ENCODE measurements at places on chromosomes 12 and 14. TPM values are rescaled to one million over a fixed set of nuclear protein-coding genes. Genes with fewer than 3 reads are reported as not detected.

Gene INHBE
- total RNA-seq: not detected

Gene DDX23
- 78.9 TPM for total RNA-seq

Gene NID2
- 191 TPM for total RNA-seq

Gene SLC41A2
- total RNA-seq: 16.0 TPM

Gene EMP1
- 174 TPM for total RNA-seq

Gene ANKRD33
- total RNA-seq: 0.27 TPM

Gene KRT6C
- not detected for total RNA-seq

Gene TRHDE
- total RNA-seq: not detected

Gene TMEM132D
- total RNA-seq: not detected

Gene KRT77
- not detected for total RNA-seq

Gene LRRK2
- 3.6 TPM for total RNA-seq

Gene PTPRB
- total RNA-seq: 173 TPM

Gene ALX1
- 0.53 TPM for total RNA-seq

Gene RBP5
- total RNA-seq: not detected

Gene KCNC2
- total RNA-seq: not detected

Gene PLEKHA5
- total RNA-seq: 21.8 TPM

Gene SCNN1A
- 0.22 TPM for total RNA-seq

Gene HNF1A
- total RNA-seq: not detected

Gene COX8C
- total RNA-seq: not detected

Gene ITGB7
- total RNA-seq: not detected

Gene TPPP2
- not detected for total RNA-seq

Gene ACSM4
- total RNA-seq: not detected

Gene BRMS1L
- 6.9 TPM for total RNA-seq

Gene GTF2H3
- total RNA-seq: 84.6 TPM

Gene MYH6
- not detected for total RNA-seq

Gene PTPRO
- not detected for total RNA-seq

Gene EFS
- total RNA-seq: not detected
